ENCODE measurements at places on chromosomes 3 and 15. TPM values are rescaled to one million over a fixed set of nuclear protein-coding genes. Genes with fewer than 3 reads are reported as not detected.

GRCh38 chr15:47857776-47858167 lies 140.5 kb downstream of the SEMA6D start:
- no peak for DNase-seq

DNA sequence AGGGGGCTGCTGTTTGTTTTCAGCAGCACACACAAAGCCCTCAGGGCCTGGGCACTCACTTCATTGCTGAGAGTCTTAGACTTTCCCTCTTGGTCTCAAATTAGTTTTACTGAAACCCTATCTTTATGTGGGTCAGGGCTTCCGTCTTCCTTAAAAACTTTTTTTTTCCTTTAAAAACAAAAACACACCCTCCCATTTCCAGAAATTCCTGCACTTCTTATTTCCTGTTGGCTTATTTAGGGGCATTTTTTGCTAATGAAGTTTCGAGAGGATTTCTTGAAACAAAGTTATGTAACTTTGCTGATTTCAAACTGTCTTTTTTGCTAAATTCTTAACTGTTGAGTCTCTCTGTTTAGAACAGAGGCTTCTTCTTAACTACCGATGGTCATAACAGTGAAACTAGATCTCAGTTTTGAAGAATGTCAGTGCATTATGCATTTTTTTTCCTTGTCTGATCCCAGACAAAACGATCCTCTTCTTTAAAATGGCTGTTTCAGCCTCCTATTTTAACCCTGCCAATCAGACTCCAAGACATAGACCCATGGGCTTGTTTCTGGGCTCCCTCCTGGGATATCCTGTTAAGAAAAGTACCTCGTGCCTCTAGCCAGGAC lies 23.3 kb downstream of the ANAPC13 start:
- DNase-seq: peak; percentile 36

DNA sequence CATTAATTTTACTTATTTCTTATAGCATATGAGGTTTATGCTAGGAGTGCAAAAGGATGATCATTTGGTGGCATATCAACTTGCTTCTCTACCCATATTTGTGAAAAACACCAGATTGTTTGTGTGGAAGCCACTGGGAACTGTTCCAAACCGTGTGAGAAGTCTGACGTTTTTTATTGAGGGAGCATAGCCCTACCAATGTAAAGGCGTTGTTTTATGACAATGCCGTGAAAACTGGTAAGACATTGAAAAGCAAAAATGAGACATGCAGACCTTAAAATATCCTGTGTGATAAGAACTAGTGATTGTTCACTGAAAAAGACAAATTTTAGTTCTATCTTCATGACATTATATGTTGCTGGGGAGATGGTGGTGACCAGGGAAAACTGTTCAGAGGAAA lies 87.8 kb downstream of the CHL1 start:
- no peak for DNase-seq

DNA sequence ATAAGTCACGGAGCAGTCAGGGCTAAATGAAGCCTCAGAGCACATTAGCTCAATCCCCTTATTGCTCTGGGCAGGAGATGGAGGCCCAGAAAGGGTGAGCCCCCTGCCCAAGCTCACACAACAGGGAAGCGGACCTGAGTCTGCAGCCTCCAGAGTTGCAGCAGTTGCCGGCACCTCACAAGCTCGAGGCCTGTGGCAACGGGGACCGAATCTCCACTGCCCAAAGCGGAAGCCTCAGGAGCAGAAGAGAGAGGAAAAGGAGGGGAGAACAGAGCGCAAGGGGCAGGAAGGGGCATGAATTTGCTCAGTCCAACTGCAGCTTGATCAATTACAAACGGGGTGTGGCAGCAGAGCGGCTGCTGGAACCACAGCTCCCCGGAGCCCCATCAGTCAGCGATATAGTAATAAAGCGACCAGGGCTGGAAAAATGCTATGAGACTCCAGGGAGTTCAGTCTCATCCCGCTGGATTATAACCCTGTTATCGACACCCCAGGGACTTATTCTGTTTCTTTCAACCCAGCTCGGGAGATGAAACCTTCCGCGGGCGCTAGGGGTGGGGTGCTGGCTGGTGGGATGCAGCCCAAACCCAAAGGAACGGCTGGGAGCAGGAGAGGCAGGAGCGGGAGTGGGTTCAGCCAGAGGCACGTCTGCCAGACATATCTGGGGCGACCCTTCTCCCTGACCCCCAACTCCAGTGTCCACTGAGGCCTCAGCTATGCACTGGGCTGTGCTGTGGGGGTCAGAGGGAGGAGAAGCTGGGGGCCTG lies 219.7 kb upstream of the LINGO1 start:
- DNase-seq: no peak

LIPC gene
- total RNA-seq: 1.6 TPM
